Smooth muscle cell of trachea (primary cell): ENCODE measurements at places on chromosomes 2 and 18. TPM values are rescaled to one million over a fixed set of nuclear protein-coding genes. Genes with fewer than 3 reads are reported as not detected.

The DLX1 gene
- total RNA-seq: 0.15 and 0.17 TPM in 2 replicates

The NGEF gene
- total RNA-seq: 0.44 and 4.3 TPM in 2 replicates

The CROCC2 gene
- 0.50 and 1.0 TPM in 2 replicates for total RNA-seq

The MC2R gene
- not detected in 2 replicates for total RNA-seq

The RAD51AP2 gene
- not detected in 2 replicates for total RNA-seq

The FNDC4 gene
- 21.7 and 34.7 TPM in 2 replicates for total RNA-seq

The GPR45 gene
- total RNA-seq: not detected in 2 replicates

The ANKRD30BL gene
- total RNA-seq: not detected in 2 replicates

The ACVR2A gene
- 10.8 and 11.9 TPM in 2 replicates for total RNA-seq

The OSBPL6 gene
- 2.2 and 2.3 TPM in 2 replicates for total RNA-seq

The UGT1A7 gene
- not detected in 2 replicates for total RNA-seq

The SERPINB4 gene
- total RNA-seq: not detected in 2 replicates

The AMER3 gene
- under 0.01 TPM in 1 of 2 replicates, not detected in the other for total RNA-seq

The TAF1B gene
- total RNA-seq: 28.0 and 40.3 TPM in 2 replicates

The CCDC93 gene
- total RNA-seq: 27.1 and 31.4 TPM in 2 replicates

The ANKRD36C gene
- 28.8 and 58.8 TPM in 2 replicates for total RNA-seq
